ENCODE measurements at places on chromosomes 13 and 19.

GRCh38 chr13:40479196-40479845 is 187.1 kb downstream of the FOXO1 start:
- DNase-seq: no peak

DNA sequence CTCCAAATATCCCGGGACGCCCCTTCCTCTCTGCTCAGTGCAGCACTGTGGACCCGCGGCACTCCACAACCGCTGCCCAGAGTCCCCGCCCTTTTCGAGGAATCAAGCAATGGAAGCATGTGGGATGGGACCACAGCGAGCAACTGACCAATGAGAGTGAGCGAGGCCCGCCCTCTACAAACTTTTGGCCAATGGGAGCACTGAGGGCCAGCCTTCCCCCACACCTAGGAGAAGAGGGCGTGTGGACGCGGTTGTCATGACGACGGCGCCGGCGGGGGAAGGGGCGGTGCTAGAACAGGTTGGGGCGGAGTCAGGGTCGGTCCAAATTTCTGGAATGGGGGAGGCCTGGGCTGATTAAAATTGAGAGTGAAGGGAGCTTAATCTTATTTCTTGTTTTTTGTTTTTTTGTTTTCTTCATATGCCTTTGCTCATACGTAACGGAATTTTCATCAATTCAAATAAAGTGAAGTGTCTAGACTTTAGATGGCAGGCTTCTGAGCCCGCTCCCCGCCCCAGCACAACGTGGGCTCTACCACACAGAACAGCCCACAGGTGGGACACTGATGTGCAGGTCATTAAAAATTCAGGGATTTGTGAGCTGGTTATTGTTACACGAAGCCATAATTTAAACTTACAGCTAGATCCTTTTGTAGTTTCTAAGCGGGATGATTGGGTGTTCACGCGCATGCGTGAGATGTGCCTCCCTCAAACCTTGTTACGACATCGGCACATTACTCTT is at the start of gene DNAAF3:
DNAAF3 (minus strand) TSS at position 84 of the 739 bp plus-strand sequence. CDS start 200 bp downstream, outside the sequence.
- peak; percentile 87 for DNase-seq

- peak; percentile 64 for DNase-seq
Observed at GRCh38 chr19:10603084-10603872, 16.2 kb upstream of the AP1M2 start.

GRCh38 chr13:52780611-52781010 is 41.0 kb upstream of the CNMD start:
- DNase-seq: no peak

DNA sequence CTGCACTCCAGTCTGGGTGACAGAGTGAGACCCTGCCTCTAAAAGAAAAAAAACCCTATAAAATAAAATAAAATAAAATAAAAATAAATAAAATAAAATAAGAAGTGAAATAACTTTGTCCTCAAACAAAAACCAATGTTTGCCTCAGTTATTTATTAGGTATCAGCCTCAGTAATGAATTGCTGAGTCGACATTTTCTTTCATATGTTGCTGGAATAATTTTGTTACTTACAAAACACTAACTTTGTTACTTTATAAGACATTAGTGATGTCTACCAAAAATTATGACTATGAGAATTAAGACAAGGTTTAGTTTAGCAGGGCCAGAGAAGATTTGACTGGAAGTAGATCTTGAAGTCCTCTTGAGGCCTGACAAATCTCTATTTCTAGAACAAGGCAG is 2074.5 kb upstream of the PCDH20 start:
- no peak for DNase-seq

DNA sequence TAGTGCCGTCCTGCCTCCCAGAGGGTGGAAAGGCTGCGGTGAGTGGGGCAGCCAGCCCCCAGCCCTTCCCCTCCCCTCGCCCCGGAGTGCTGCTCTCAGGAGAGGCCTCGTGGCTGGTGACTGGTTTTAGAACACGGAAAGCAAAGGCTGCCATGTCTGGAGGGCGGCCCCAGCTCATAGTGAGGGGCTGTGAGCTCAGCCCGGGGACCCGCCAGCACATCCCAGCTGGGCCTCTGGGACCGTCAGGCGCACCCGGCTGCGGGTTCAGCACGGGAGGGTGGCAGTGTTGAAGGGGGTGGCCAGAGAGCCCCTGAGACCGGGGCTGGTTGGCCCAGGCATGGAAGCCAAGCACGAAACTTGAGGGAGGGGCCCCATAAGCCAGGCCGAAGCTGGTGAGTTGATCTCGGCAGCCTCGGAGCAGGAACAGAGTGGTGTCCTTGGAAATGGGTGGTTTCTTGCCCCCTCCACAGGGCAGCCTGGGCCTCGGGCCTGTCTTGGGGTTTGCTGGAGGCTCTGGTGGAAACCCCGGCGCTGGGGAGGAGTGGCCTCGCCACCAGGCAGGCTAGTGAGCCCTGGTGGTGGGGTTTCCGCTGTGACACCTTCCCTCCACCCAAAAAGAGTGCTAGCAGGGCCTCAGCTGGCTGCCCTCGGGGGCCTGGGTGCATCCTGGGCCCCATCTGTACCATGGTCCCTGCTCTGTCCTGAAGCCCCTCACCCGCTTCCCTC is 157.7 kb downstream of the KDM4B start:
- DNase-seq: no peak

GRCh38 chr13:79675931-79676660 is 195.1 kb downstream of the NDFIP2 start:
- no peak for DNase-seq

DNA sequence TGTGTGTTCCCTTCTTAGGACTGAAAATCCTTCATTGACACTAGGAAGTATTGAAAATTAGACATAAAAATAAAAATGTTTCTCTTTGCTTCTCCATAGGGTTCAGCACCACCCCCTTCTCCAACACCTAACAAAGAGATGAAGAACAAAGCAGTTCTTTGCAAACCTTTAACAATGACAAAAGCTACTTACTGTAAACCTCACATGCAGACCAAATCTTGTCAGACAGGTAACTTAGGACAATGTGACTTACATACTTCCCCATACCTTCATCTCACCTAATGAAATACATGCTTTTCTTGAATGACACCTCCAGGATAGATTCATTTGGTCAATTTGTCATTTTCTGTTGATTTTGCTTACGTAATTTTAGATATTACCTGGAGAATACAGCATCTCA is 99.9 kb downstream of the ZMYM2 start:
- DNase-seq: no peak

DNA sequence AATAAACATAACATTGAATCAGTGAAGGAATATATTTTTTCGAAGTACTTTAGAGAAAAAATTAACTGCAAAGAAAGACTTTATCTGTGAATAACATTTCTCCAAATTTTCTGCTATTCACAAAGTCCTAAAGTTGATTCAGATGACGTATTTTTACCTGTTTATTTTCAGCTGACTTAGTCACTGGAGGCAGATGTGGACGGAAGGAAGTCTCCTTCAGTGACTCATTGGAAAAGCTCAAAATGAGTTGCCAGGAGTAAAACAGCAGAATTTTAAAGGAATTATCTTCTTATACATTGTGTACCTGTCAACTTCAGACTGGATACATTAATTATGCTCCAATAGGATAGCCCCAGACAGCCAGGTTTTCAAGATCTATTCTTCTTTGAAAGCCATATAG is 679.3 kb upstream of the GPC6 start:
- no peak for DNase-seq

- peak; percentile 78 for DNase-seq
Observed at GRCh38 chr13:83881917-83882605, at the start of gene SLITRK1. SLITRK1 (minus strand) TSS chr13:83882474; CDS start chr13:83881507, 967 bp downstream.
